ENCODE measurements at places on chromosomes 6 and 20. TPM values are rescaled to one million over a fixed set of nuclear protein-coding genes. Genes with fewer than 3 reads are reported as not detected.
A peak's percentile ranks its signal among the peaks of the same experiment; 100 is the strongest.

DNA sequence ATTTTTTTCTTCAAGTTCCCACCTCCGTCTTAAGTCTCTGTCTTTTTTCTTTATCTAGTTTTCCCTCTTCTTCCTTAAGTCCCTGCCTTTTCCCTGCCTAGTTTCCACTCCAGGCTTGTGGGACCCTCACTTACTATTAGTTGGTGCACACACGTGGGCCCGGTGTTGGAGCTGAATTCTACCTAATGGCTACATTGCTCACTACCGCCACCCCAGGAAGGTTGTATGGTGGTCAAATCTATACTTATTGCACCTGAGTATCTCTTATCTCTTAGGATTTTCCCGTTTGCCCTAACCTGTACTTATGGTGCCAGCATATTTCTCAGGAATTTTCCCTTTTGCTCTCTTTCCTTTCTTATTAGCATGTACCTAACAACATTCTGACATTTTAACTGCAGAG, 692.8 kb downstream of the EPM2A start:
- H3K4me1 ChIP-seq: no peaks in the 10 kb centered on the region
- no peak overlapping the region for H3K27ac ChIP-seq
- H3K27me3 ChIP-seq: no peaks in the 10 kb centered on the region
- DNase-seq: no peak
- no peaks in the 10 kb centered on the region for H3K36me3 ChIP-seq
- H3K4me3 ChIP-seq: no peak overlapping the region

DNA sequence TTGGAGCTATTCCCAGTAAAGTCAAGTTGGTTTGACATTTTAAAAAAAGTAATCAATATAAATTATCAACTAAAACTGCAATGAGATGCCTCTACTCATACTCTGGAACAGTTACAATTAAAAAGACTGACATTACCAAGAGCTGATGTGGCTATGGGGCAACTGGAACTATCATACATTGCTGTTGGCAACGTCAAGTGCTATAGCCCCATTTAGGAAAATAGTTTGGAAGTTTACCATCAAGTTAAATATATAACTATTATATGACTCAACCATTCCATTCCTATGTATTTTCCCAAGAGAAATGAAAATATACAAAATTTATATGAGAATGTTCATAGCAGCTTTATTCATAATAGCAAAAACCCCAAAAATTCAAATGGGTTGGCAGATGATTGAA, 111.4 kb upstream of the HDGFL1 start:
- no peak for DNase-seq
- no peaks in the 10 kb centered on the region for H3K36me3 ChIP-seq
- no peaks in the 10 kb centered on the region for H3K4me1 ChIP-seq
- no peak overlapping the region for H3K27ac ChIP-seq
- no peaks in the 10 kb centered on the region for H3K27me3 ChIP-seq
- no peak overlapping the region for H3K4me3 ChIP-seq

GRCh38 chr20:56433880-56434255, 21.8 kb downstream of the CASS4 start:
- H3K4me3 ChIP-seq: no peak overlapping the region
- no peaks in the 10 kb centered on the region for H3K27me3 ChIP-seq
- DNase-seq: no peak
- no peak overlapping the region for H3K27ac ChIP-seq

GRCh38 chr6:15246666-15247499, 1.0 kb downstream of the JARID2 start:
- no peaks in the 10 kb centered on the region for H3K4me1 ChIP-seq
- H3K27ac ChIP-seq: peak overlapping the region; percentile 96
- no peaks in the 10 kb centered on the region for H3K27me3 ChIP-seq

DNA sequence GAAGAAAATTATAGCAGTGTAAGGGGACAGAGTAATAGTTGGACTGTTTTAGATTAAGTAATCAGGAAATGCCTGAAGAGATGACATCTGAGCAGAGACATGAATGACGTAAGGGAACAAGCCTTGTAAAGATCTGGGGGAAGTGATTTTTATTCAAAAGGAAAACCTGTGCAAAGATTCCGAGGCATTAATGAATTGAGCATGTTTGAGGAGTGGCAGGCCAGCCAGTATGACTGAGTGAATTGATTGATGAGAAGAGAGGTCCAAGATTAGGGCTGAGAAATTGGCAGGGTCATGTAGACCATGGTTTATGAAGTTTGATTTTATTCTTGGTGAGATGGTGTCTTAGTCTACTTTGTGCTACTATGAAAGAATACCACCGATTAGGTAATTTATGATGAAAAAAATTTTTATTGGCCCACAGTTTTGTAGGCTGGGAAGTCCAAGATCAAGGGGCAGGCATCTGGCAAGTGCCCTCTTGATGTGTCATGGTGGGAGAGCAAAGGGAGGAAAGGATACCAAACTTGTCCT, 95.1 kb downstream of the LIN28B start:
- DNase-seq: no peak
- H3K27me3 ChIP-seq: no peaks in the 10 kb centered on the region
- no peaks in the 10 kb centered on the region for H3K36me3 ChIP-seq
- H3K4me1 ChIP-seq: no peaks in the 10 kb centered on the region
- no peak overlapping the region for H3K4me3 ChIP-seq

GRCh38 chr6:10510592-10511367, 10.4 kb upstream of the GCNT2 start:
- H3K27me3 ChIP-seq: no peaks in the 10 kb centered on the region
- DNase-seq: peak; percentile 57
- H3K27ac ChIP-seq: no peak overlapping the region
- H3K4me3 ChIP-seq: no peak overlapping the region

DNA sequence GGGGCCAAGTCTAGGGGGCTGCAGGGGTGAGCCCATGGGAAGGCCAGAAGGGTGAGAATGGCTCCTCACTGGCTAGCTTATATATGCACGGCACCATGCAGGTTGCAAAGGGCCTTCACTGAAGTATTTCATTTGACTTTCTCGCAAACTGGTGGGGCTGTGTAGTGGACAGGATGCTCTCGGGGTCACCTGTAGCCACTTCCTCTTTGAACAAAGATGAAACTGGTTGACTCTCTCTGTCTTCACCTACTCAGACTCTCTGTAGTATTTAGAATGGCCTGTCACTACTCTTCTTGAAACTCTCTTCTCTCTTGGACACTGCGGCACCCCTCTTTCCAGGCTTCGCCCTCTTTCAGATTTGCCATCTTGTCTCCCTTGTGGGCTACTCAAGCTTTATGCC, 560.5 kb downstream of the PKHD1 start:
- peaks cover 5% of the 10 kb centered on the region for H3K4me1 ChIP-seq
- no peaks in the 10 kb centered on the region for H3K27me3 ChIP-seq
- H3K36me3 ChIP-seq: no peaks in the 10 kb centered on the region
- DNase-seq: no peak

Gene KIAA1755
- 9.6 TPM for total RNA-seq

Gene CCN2
- 50.2 TPM for total RNA-seq

Gene GTSF1L
- total RNA-seq: 79.2 TPM

Gene MUC22
- 0.31 TPM for total RNA-seq

Gene OR2B3
- total RNA-seq: not detected

Gene PMEPA1
- total RNA-seq: 12.1 TPM

Gene RAB22A
- 19.2 TPM for total RNA-seq
